Stimulated activated CD8-positive, alpha-beta memory T cell treated with anti-CD3 and anti-CD28 coated beads, Interleukin-4, amount 100 ng/mL, for 1 hour (primary cell): ENCODE measurements at places on chromosomes 11 and 22.
A peak's percentile ranks its signal among the peaks of the same experiment; 100 is the strongest.

GRCh38 chr11:7056828-7057513, 31.8 kb upstream of the RBMXL2 start:
- DNase-seq: no peak

GRCh38 chr11:42315267-42315666, 855.8 kb upstream of the LRRC4C start:
- DNase-seq: no peak

DNA sequence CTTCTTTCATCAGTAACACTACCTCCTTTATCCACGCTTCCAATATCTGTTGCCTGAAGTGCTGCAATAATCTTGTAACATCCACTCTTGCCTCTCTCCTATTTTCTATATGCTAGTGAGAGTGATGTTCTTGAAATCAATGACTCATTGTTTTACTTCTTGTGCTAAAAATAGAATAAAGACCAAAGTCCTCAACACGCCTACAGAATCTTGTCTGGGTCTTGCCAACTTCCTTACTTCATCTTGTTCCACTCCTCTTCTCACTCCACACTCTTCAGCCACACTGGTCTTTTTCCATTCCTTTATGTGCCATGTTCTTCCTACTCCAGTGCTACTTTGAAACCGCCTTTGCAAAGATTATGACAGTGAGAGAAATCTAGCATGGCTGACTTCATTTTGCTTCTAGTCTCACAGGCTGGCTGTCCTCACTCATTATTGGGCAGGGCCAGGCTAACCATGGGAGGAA, 136.4 kb downstream of the CCDC81 start:
- no peak for DNase-seq

DNA sequence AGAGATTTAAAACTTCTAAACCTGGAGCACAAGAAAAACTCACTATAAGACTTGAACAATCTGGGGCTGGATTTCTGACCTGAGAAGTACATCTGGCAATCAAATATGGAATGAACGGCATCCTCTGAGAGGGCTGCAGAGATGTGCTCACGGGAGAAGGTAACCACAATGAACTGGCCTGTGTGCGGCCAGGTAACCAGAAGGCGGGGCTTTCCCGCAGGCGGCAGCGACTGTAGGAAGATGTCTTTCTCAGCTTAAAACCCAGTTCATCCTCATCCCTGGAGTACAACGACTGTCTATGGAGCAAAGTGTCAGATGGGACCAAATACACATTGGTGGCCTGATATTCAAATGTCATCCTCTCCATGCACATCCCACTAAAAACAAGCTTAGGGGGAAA, 24.5 kb downstream of the MICAL3 start:
- DNase-seq: no peak

- no peak for DNase-seq
Observed at GRCh38 chr22:31308181-31308580, 15.9 kb upstream of the PIK3IP1 start.

DNA sequence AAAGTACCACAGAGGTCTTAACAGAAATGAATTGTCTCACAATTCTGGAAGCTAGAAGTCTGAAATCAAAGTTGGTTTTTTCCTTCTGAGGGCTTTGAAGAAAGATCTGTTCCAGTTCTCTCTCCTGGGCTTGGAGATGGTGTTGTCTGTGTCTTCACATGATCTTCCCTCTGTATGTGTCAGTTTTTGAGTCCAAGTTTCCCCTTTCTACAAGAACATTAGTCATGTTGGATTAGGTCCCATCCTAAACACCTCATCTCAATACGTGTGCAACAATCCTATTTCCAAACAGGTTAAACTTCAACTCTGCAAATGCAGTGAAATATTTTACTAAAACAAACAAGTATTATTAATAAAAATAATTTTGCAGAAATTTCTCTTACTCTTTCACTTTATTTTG, 3.1 kb upstream of the PTS start:
- DNase-seq: no peak

GRCh38 chr22:39150848-39151215, 1.6 kb downstream of the CBX7 start:
- no peak for DNase-seq

- DNase-seq: no peak
Observed at GRCh38 chr22:49827271-49827852, 311 bp downstream of the BRD1 start.

DNA sequence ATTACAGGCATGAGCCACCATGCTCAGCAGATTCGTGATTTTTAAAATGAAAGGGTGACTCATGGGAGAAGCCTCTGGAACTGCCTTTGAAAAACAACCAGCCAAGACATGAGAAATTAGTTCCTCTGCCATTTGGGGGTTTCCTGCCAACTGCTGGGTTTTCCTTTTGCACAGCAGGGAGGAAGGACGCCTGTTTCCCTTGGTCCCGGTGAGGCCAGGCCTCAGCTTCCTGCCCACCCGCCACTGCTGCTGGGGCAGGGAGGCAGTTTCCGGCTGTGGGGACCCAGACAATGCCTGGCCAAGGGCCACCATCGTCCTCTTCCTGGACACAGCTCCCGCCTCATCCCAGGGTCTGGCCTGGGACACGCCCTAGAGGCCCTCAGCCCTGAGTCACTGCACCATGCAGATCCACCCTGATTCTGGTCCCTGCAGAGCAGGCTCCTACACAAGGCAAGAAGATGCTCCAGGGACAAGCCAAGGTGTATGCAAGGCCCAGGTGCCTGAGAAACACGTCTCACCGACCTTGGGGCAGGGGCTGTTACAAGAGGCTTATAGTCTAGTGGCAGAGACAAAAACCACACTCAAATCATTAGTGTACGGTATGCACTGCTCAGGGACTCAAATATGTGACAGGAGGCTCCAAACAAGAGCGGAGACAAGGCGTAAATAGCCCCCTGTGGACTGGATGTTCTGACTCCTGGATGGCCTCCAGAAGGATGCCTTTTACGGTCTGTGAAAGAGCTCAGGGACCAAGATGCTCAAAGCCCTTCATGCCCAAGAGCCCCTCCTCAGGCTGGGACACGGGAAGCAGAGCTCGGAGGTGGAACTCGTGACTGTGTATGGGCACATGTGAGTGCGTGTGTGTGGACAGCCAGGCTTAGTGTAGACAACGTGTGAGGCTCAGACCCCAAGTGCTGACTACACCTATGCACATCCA, 10.0 kb downstream of the PPM1F start:
- DNase-seq: no peak

DNA sequence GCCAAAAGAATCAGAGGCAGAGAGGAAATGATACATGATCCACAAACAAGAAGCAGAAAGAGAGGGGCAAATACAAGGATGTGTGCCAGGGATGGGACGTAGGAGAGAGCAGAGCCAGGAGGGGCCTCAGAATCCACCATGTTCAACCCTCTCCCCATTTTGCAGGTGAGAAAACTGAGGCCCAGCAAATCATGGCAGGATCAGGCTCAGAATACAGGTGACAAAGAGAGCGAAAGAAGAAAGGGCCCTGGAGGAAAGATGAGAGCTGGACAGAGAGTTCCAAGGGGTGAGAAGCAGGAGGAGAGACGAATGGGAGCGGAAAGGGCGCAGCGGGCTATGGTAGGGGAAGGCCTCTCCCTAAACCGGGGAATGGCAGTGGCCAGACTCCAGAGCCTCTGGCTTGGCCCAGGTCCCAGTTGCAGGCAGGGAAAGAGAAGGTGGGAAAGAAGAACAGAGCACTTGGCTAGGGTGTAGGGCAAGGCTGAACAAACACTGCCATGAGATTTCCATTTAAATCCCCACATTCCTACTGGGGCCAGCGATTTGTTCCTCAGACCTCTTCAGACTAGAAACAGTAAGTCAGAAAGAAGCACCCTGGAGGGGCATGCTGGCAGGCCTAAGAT, 44.4 kb upstream of the TSKU start:
- no peak for DNase-seq

GRCh38 chr11:120599816-120600420, 88.4 kb downstream of the GRIK4 start:
- no peak for DNase-seq

DNA sequence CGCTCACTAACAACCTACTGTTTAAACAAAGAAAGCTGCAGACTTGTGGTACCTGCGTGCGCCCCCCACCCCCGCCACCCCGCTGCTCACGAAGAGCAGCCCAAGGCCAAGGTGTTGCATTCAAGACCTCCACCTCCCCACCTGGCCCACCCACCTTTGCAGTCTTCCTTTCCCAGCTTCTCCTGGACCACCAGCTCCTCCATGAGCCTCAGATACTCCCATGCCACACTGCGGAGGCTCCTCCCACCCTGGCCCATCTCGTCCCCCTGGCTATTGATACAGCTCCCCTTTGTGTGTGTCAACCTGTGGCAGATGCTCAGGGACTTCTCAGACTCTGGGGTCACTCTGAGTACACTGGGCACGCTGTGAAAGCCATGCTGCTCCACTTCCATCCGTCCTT, 3.9 kb downstream of the CDPF1 start:
- no peak for DNase-seq

DNA sequence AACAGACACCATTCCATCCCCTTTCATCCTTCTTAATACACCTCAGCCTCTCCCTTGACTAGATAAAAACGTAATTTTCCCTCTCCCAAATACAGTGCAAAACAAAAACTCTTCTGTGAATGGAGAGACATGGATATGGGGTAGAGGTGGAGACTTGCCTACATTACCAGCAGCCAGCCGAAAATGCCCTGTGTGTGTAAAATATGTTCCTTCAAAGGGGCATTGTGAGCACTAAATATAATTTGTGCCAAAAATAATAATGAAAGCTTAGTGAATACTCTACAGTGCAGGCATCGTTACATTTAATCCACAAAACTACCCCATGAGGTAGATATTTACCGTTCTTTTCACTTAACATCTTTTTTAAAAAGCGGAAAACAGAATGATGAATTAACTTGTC, 1.0 kb upstream of the TRIM44 start:
- DNase-seq: no peak

DNA sequence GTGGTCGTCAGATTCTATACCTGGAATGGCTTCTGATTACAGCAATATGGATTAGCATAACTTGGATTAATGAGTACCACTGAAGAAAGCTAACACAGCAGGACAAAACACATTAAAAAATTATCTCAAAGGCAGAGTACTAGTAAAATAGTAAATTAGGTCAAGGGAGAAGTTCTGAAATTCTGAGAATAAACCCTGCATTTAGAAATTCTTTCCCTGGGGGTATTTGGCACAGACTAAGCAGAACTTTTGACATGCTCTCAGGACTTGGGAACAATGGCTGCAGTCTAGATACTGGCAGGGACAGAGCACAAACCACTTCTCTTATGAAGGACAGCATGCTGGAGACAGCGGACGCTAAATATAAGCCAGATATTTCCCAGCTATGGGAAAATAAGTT, 85.6 kb upstream of the GRIA4 start:
- DNase-seq: no peak

GRCh38 chr11:33687733-33688479, 12.7 kb downstream of the C11orf91 start:
- DNase-seq: no peak

GRCh38 chr11:60124802-60125432, 36.5 kb downstream of the MS4A2 start:
- no peak for DNase-seq

DNA sequence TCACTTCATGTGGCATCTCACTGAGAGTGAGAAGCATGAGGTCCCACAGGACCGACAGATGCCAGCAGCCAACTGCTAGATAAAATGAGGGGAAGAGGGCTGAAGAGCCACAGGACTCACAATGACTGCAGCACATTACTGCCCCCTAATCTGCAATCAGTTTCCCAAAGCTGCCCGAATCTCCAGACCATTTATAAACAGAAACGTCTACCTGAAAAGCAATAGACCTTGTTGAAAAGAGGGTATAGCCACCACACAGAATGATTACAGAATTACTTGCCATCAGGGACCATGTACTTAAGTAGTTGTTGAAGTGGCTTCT, 12.4 kb upstream of the TEF start:
- no peak for DNase-seq

GRCh38 chr11:131943295-131943694, 572.9 kb downstream of the NTM start:
- DNase-seq: no peak

- no peak for DNase-seq
Observed at GRCh38 chr11:76023236-76024068, 182.8 kb downstream of the WNT11 start.

DNA sequence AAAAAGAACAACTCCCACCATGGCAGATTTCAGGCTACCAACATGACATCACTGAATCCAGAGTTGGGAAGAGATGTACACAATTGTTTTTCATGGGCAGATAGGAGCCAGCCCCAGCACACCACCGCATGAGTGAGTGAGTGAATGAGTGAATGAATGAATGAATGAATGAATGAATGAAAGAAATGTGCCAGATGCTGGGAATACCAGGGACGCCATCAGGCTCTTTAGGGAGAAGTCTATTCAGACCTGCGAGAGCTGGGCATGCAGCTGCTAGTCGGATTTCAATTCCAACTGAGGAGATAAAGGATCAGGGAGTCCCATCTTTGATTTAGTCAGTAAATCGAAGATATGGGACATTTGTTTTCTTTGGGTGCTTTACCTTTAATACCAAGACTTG, 15.3 kb upstream of the FAM83F start:
- no peak for DNase-seq

- DNase-seq: no peak
Observed at GRCh38 chr22:28183078-28183860, 264.2 kb upstream of the PITPNB start.

GRCh38 chr22:32723643-32724042, 77.9 kb upstream of the TIMP3 start:
- no peak for DNase-seq

- no peak for DNase-seq
Observed at GRCh38 chr22:39297490-39298240, 21.8 kb downstream of the RPL3 start.

- DNase-seq: no peak
Observed at GRCh38 chr22:29115682-29116288, 43.0 kb downstream of the KREMEN1 start.

GRCh38 chr22:27988704-27989103, 69.6 kb upstream of the PITPNB start:
- DNase-seq: no peak

GRCh38 chr11:68528630-68529029, 68.1 kb downstream of the PPP6R3 start:
- peak; percentile 7 for DNase-seq

DNA sequence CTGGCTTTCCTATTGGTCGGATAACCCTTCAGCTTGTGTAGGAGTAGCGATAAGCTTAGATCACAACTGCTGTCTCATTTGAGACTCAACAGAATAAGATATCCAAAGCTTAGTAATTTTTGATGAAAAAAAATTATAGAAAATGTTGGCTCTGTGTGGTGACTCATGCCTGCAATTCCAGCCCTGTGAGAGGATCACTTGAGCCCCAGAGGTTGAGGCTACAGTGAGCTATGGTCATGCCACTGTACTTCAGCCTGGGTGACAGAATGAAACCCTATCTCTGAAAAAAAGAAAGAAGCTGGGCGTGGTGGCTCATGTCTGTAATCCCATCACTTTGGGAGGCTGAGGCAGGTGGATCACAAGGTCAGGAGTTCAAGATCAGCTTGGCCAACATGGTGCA, 55.6 kb upstream of the RRM1 start:
- DNase-seq: no peak
